ENCODE measurements at places on chromosomes 7 and 10.

- peak; percentile 42 for DNase-seq
Measured at GRCh38 chr10:34286136-34286739, 528.9 kb downstream of the PARD3 start.

- peak; percentile 28 for DNase-seq
Measured at GRCh38 chr10:129690248-129691070, 223.4 kb downstream of the MGMT start.

- DNase-seq: no peak
Measured at GRCh38 chr7:48307041-48307714, 135.9 kb downstream of the ABCA13 start.

GRCh38 chr10:85446827-85447226 lies 919.8 kb downstream of the GRID1 start:
- DNase-seq: no peak

GRCh38 chr7:1703441-1703840 lies 33.4 kb downstream of the ELFN1 start:
- no peak for DNase-seq

DNA sequence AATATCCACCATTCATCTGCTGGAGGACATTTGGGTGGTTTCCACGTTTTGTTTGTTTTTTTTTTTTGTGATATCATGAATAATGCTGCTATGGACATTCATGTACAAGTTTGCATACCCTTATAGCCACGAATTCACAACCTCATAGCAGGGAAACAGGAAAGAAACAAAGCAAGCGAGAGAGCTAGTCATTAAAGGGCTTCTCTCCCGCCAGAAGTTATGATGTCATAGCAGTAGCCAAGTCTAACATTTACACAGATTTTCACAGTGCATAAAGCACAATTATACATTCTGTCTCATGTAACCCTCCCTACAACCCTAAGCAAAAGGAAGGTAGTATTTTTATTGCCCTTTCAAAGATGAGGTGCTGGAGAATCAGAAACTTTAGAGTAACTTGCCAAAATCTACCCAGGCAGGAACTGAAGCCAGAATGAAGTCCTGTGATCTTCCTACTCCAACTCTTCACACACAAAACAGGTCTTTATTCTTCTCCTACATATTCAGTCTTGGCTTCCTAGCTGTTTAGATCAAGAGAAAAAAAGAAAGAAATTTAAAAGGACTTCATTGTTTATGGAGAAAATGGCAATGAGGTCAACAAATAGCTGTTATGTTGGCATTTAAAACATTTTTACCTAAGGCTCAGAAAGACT lies 33.9 kb upstream of the GPAM start:
- DNase-seq: no peak

DNA sequence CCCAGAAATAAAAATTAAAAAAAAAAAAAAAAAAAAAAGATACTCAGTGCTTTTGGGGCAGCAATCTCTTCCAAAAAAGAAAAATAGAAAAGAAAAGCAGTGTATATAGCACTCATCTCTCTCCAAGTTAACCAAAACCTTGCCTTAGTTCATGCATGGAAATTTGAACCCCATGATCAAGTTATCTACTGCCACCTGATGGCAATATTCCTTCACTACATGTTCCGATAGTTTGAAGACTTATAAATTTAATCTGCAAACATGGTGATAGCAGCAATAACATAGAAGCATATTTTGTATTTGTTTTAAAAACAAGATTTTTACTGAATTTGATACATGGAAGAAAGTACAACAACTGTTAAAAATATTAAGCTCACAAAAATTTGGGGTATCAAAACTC lies 48.6 kb upstream of the SLIT1 start:
- DNase-seq: peak; percentile 51

DNA sequence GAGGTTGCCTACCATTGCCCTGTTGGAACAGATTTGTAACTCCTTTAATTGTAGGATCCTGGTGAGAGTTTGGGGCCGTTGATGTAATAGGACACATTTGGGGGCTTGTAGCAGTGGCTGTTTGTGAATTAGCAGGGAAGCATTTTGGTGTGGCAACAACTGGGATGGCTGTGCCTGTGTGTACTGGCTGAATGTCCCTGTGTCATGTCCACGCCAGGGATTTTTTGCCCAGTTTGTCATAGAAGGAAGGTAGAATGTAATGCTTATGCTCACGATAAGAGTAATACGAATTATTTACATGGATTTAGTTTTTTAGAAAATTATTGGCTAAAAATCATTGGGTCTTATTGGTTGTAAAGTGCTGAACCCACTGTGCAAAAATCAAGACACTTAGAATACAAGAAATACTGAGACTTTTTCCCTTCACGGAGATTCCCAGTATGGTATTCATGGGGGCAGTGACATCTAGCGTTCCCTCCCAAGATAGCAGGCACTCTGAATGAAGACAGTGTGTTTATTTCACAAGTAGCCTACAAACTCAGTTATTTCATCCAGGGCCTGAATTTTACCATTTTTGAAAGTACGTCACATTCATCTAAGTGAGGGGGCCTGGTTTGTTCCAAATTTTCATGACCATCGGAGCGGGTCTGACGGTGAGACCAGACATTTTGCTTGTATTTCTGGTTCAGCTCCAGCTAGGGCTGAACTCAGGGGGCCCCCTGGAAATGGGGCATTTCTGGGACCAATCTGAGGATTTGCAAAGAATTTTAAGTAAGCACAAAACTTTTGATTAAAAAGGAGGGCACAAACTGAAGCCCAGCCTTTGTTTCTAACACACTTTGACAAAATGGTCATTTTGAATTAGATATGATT lies 74.7 kb downstream of the CACNB2 start:
- DNase-seq: peak; percentile 37

- no peak for DNase-seq
Measured at GRCh38 chr7:5217851-5218331, 27.9 kb downstream of the WIPI2 start.

DNA sequence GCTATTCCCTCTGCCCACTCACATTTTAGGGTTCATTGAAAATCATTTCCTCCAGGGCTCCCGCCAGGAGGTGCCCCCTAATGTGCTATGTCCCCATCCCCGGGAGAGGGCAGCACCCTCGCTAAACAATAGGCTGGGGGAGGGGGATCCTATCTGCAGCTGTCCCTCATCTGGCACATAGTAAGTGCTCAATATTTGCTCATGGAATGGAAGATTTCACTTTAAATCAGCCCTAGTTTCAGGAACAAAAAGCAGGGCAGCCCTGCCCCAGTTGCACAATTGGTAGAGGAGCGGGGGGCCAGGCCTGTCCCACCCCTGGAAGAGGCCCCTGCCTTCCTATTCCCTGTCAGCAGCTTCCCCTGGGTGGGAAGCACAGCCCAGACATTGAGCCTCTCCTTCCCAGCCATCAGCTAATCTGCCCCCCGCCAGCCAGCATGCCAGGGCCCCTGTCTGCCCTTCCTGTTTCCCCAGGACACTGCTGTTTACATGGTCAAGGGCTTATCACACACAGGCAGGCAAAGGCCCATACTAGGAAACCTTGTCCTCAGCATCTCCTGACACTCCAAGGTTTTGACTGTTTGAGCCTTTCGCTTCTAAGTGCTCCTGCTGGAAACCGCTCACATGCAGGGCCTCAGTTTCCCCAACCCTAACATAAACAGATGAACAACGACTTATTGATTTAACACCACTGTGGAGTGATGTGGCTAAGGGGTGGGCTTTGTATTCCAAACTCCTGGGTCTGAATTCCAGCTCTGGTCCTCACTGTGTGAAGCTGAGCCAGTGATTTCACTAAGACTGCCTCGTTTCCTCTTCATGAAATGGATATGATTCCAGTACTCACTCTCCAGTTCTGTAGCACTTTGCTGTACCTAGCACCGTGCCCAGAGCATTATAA lies 130.7 kb upstream of the ZMIZ1 start:
- DNase-seq: no peak

DNA sequence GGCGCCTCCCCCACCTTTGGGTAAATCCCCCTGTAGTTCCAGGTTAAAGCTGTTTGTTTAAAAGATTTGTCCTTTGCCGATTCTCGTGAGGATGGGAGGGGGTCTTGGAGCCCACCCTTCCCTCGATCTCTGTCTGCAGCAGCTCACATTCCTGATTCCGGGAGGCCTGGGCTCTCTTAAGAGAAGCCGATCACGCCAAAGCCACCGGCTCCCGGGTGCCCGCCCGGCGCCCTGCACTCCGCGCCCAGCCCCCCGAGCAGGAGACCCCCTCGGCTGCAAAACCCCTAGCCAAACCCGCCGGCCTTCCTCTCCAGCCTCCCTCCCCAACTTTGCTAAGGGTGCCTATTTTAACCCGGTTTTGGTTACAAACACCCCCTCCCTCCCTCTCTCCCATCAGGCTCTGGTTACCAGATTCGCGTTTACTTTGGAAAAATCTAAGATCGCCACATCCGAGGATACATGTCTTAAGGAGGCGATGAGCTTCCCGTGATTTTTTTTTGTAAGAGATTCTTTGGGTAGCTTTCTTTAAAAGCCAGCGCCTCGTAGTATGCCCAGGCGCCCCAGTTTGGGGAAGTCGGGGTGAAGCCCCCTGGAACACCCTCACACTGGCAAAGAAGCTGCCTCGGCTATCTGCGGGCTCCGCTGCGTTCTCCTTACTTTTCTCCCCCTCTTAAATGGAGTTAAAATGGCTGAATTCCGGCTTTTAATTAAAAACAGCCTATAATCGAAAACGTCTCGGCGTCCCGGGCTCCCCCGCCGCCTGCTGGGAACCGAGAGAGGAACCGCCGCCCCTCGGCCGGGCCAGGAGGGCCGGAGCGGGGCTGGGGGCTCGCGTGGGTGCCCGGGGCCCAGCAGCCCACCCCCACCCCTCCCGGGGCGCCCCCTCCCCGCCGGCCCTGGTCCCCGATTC lies 983 bp downstream of the TNRC18 start:
- DNase-seq: peak; percentile 62

DNA sequence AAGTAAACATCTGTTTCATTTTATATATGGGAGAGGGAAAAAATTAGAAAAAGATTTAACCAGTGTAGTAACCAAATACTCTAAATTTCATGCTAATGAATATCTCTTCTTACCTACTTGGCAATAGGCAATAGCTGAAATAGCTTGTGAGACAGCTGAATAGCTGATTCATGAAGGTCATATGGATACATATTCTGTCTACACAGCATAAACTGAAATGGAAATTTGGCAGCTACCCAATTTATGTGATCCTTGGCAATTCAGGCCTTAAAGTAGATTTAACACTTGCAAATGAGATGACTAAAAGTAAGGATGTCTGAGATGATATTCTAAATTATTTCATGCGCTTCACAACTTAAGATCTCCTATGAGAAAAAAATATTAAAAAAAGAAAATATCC lies 261.2 kb upstream of the SEMA3A start:
- no peak for DNase-seq

GRCh38 chr7:130959743-130960207 lies 225.8 kb upstream of the KLF14 start:
- DNase-seq: peak; percentile 98

- no peak for DNase-seq
Measured at GRCh38 chr10:93826355-93826754, 67.4 kb upstream of the SLC35G1 start.

GRCh38 chr10:92839191-92840085 lies 8.9 kb upstream of the EXOC6 start:
- DNase-seq: peak; percentile 14

DNA sequence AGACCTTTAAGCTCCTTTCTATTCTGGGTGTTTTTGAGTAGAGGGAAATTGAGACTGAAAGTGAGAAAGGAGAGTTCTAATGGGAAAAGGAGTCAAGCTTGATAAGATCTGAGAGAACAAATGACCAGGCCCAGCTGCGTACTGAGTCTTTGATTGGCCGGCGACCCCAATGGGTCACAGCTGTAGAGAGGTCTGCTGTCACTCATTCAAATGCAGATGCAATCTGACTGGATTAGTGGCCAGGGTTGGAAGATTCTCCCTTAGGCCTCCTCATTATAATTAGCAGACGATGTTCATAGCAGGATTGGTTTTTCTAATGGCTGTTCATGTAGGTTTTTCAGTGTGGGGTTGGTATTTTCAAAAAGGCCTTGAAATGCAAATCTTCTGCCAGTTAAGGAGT lies 127.2 kb upstream of the SLC25A13 start:
- no peak for DNase-seq

- no peak for DNase-seq
Measured at GRCh38 chr10:21039721-21040120, 142.6 kb upstream of the NEBL start.

- no peak for DNase-seq
Measured at GRCh38 chr10:29895456-29895855, 163.9 kb downstream of the JCAD start.

GRCh38 chr10:102778781-102779180 lies 35.0 kb downstream of the WBP1L start:
- DNase-seq: no peak

DNA sequence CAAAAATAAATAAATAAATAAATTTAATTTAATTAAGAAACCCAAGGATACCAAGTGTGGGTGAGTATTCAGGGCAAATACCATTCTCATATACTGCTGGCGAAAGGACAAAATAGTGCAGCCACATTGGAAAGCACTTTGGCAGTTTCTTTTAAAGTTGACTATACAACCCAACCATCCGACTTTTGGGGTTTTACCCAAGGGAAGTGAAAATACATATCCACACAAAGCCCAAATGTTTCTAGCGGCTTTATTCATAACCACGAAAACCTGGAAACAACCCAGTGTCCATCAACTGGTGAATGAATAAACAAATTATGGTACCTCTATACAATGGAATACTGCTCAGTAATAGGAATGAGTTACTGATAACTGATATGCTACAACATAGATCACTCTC lies 36.2 kb upstream of the OGDHL start:
- no peak for DNase-seq

- DNase-seq: peak; percentile 48
Measured at GRCh38 chr10:72682638-72683037, 9.3 kb upstream of the MCU start.

- DNase-seq: peak; percentile 25
Measured at GRCh38 chr10:126407831-126408230, 19.6 kb upstream of the ADAM12 start.

GRCh38 chr10:8618834-8619233 lies 564.3 kb downstream of the GATA3 start:
- no peak for DNase-seq

- no peak for DNase-seq
Measured at GRCh38 chr10:126948355-126949160, 43.3 kb downstream of the DOCK1 start.

GRCh38 chr7:143455942-143456341 lies 12.7 kb downstream of the TAS2R60 start:
- DNase-seq: no peak

All from ACHN (cell line).